Activated CD4-positive, alpha-beta memory T cell treated with anti-CD3 and anti-CD28 coated beads, Interleukin-2, amount 10 ng/mL, durations not matched to agents 7 days and 5 days (primary cell): ENCODE measurements at places on chromosomes 1 and 21. TPM values are rescaled to one million over a fixed set of nuclear protein-coding genes. Genes with fewer than 3 reads are reported as not detected.

The KCNJ9 gene
- not detected for total RNA-seq

The BSND gene
- total RNA-seq: 0.08 TPM

The SLC1A7 gene
- not detected for total RNA-seq

The DNAH14 gene
- total RNA-seq: 0.28 TPM

The TDRD5 gene
- not detected for total RNA-seq

The RYR2 gene
- total RNA-seq: 0.05 TPM

The WNT4 gene
- total RNA-seq: not detected

The KMO gene
- total RNA-seq: not detected

The HAO2 gene
- total RNA-seq: not detected

The CFHR1 gene
- not detected for total RNA-seq

The MARK1 gene
- not detected for total RNA-seq

The SELENBP1 gene
- not detected for total RNA-seq

The ETNK2 gene
- total RNA-seq: 0.08 TPM

The SHE gene
- not detected for total RNA-seq

The NTRK1 gene
- 1.6 TPM for total RNA-seq

The E2F2 gene
- total RNA-seq: 98.9 TPM

The GBP1 gene
- total RNA-seq: 144 TPM

The CLEC20A gene
- total RNA-seq: not detected

The TRNP1 gene
- total RNA-seq: not detected

The INPP5B gene
- 26.7 TPM for total RNA-seq

The NSUN4 gene
- total RNA-seq: 21.4 TPM

The RAB3B gene
- 0.08 TPM for total RNA-seq

The KRTAP13-2 gene
- total RNA-seq: not detected

The SLC6A9 gene
- total RNA-seq: 4.8 TPM

The RXFP4 gene
- not detected for total RNA-seq

The RHD gene
- total RNA-seq: not detected

The RGSL1 gene
- not detected for total RNA-seq

The CFHR4 gene
- total RNA-seq: not detected

The ALDH4A1 gene
- 3.3 TPM for total RNA-seq

The ATXN7L2 gene
- 7.6 TPM for total RNA-seq
